ENCODE measurements at places on chromosomes 12 and 14. TPM values are rescaled to one million over a fixed set of nuclear protein-coding genes. Genes with fewer than 3 reads are reported as not detected.

PTGER2 gene
- total RNA-seq = 1.6 TPM

NXPH4 gene
- total RNA-seq = 2.4 TPM

KRT82 gene
- not detected for total RNA-seq

ENO2 gene
- 8.7 TPM for total RNA-seq

LALBA gene
- total RNA-seq = not detected

LMO3 gene
- total RNA-seq = 3.6 TPM

WBP11 gene
- total RNA-seq = 15.9 TPM

PGF gene
- total RNA-seq = 0.36 TPM

PRKAB1 gene
- total RNA-seq = 19.9 TPM

KLRG1 gene
- total RNA-seq = not detected

SDR9C7 gene
- not detected for total RNA-seq

DCTN2 gene
- 140 TPM for total RNA-seq

KRT6C gene
- not detected for total RNA-seq

TMED8 gene
- total RNA-seq = 14.5 TPM

STAT6 gene
- 102 TPM for total RNA-seq

CCDC38 gene
- total RNA-seq = not detected

OR6C2 gene
- total RNA-seq = not detected

APOF gene
- not detected for total RNA-seq

ANKRD33 gene
- total RNA-seq = not detected

CLEC2A gene
- not detected for total RNA-seq

GPX2 gene
- not detected for total RNA-seq

SMCO2 gene
- not detected for total RNA-seq

BIN2 gene
- under 0.01 TPM for total RNA-seq

SYNDIG1L gene
- not detected for total RNA-seq

SLCO1B1 gene
- not detected for total RNA-seq

PRR4 gene
- 3.4 TPM for total RNA-seq

A2M gene
- total RNA-seq = 0.54 TPM

All from fibroblast of the aortic adventitia (primary cell).